ENCODE measurements at places on chromosomes 2 and 18.

DNA sequence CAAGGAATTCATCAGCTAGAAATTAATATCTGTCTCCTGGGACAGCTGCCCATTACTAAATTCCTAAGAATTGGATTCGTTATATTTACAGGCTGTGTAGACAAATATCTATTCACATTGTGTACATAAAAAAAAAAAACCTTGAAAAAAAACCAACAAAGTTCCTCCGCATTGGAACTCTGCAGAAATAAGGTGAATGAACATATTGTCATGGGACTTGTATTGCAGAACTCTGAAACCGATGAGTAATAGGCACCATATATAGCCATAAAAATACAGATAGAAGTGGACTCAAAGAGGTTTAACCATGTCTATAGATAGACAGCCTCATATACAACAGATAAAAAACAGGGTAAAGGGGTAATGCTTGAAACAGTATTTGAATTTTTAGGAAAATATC lies 909.9 kb upstream of the CHAC2 start:
- DNase-seq: no peak

- DNase-seq: no peak
Measured at GRCh38 chr2:151878655-151879563, 50.7 kb upstream of the ARL5A start.

GRCh38 chr18:43961722-43962121 lies 684.4 kb upstream of the SYT4 start:
- no peak for DNase-seq

- no peak for DNase-seq
Measured at GRCh38 chr2:178142274-178143065, 30.2 kb downstream of the RBM45 start.

DNA sequence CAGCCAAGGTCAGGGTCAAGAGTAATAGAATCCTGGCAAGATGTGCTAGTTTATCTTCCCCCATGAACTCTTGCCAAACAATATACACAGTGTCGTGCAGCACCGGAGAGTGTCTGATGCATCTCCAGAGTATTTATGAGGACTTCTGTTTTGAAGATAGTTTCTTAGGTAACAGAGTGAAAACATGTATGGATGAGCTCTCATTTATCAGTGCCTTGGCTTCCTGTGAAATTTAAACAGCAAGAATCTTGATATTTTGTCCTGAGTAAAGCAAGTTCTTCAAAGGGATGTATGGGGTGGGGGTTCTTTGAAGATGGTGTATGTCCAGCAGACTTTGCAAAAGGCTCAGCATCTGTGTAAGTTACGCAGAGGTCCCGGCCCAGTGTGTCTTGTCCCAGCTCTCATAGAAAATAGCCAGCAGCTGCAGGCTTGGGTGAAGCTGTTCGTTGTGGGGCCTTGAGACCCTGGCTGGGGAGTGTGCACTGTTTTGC lies 361.0 kb upstream of the NT5C1B start:
- no peak for DNase-seq

DNA sequence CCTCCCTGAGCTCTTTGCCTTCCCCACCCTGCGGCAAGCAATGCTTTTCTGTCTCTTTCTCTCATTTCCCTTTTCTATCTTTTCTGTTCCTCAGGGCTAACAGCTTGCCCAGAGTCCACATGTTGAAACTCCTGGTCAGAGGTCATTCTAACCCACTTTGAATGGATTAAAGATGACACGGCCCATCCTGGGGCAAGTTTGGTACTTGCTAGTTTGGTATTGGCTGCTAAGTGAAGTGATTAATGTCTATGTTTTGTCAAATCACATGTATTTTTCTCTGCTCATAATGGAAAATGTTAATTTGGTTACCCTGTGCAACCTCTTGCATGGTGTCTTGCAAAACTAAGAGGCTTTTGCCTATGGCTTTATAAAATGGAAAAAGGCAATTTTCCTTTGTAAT lies 960.2 kb downstream of the CNTNAP5 start:
- no peak for DNase-seq

DNA sequence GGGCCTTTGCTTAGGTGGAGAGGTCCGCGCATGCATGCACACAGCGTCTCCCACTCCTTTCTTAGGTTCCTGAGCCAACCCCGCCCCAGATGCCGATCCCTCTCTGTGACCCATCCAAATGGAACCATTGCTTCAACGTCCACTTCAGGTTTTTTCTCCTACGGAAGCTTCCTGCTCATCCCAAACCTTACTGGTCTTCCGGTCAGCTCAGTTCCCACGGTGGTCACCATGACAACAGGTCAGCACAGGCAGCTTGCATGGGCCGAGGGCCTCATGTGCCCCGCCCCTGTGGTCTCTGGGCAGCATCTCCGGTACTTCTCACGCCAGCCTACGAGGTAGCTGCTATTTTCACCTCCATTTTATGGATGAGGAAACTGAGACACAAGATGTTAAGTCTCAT lies 163.7 kb downstream of the SOCS6 start:
- DNase-seq: no peak

DNA sequence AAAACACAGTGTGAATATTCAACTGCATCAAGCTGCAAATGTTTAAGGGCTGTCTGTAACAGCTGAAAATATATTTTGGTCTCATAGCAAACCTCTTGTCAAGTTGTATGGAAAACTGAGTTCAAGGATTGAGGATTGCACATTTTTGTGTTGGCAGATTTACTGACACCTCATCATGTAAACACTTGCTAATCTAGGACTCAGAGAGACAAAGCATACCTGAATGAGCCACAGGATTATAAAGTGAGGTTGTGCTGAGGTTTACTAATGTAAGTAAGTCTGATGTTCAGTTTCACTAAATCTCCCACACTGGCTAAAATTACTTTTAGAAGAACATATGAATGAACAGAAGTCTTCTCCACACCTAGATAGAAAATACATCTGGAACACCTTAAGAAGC lies 1993.1 kb upstream of the CELF4 start:
- no peak for DNase-seq

DNA sequence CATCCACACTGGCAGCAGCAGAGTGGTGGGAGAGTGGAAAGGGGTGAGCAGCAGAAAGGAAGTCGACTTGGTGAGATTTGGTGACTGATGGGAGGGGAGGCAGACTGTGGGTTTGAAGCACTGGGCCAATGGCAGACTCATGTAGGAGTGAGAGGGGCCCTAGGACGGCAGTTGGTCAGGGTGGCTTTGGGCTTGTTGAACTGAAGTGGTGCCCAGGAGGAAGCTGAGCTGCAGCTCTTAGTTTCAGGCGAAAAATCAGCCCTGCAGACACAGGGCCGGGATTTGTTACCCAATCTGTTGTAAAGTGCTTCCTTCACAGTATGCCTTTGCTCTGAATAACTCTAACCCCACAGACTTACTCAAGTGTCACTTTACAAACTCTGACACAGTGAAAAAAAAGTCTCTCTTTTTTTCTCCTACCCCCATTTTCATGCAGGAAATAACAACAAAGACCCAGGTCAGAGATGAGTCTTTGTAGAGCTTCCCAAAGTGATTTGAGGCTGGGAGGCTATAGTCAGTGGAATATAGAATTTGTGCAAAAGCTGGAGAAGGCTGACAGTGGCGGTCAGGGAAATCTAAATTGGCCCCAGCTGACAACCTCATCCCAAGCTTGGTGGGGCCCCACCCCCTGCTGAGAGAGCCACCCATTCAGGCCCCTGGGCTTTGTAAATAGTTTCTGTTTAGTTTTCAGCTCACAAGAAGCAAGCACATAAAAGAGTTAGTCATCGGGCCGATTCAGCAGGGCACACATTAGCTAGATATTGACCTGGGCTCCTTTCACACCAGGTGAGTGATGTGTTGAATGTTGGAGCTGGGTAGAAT lies 226.9 kb downstream of the VAPA start:
- no peak for DNase-seq

GRCh38 chr2:201258666-201259615 lies 1.4 kb upstream of the CASP8 start:
- DNase-seq: no peak

DNA sequence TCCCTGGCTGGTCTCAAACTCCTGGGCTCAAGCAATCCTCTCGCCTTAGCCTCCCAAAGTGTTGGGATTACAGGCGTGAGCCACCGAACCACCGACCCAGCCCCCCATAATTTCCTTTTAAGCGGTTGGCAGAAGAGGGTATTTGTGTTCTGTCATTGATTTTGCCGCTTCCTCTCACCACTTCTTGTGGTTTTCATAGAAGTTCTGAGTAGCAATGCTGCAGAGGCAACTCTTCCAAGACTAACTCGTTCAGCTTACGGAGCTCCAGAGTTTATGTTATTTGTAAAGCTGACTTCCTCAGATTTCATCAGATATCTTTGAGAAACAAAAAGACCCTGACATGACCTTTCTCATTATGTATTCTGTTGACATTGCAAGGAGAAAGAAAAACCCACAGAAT lies 261.4 kb upstream of the KCNJ3 start:
- no peak for DNase-seq

DNA sequence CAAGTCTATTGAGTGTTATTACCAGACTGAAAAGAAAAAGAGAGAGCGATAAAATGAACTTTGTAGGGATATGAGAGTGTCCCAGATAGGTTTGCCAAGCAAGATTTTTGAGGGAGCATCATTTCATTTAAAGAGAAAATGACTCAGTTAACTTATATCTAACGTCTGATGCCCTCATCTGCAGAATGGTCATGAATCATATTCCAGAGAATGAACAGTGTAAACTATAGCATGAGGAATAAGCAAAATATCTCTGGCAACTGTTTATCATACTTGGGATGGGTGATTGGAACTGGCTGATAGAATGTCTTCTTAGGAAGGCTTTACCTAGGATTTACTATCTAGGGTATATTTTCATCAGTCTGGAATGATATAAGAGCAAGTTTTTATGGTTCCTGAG lies 289.4 kb downstream of the CMPK2 start:
- DNase-seq: no peak

DNA sequence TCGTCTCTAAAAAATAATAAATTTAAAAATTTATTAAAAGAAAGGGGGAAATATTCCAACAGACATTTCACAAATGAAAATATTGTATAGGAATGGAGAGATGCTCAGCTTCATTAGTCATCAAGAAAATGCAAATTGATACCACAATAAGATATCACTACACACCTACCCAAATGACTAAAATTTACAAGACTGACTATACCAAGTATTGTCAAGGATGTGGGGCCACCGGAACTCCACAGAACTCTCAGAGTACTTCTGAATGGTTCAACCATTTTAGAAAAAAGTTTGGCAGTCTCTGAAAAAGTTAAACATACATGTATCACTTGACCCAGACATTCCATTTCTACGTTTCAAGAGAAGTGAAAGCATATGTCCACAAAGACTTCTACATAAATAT lies 163.4 kb downstream of the EHBP1 start:
- DNase-seq: peak; percentile 6

GRCh38 chr2:175855794-175856453 lies 146.1 kb downstream of the LNPK start:
- no peak for DNase-seq

- DNase-seq: no peak
Measured at GRCh38 chr2:38016219-38016618, 59.7 kb downstream of the CYP1B1 start.

DNA sequence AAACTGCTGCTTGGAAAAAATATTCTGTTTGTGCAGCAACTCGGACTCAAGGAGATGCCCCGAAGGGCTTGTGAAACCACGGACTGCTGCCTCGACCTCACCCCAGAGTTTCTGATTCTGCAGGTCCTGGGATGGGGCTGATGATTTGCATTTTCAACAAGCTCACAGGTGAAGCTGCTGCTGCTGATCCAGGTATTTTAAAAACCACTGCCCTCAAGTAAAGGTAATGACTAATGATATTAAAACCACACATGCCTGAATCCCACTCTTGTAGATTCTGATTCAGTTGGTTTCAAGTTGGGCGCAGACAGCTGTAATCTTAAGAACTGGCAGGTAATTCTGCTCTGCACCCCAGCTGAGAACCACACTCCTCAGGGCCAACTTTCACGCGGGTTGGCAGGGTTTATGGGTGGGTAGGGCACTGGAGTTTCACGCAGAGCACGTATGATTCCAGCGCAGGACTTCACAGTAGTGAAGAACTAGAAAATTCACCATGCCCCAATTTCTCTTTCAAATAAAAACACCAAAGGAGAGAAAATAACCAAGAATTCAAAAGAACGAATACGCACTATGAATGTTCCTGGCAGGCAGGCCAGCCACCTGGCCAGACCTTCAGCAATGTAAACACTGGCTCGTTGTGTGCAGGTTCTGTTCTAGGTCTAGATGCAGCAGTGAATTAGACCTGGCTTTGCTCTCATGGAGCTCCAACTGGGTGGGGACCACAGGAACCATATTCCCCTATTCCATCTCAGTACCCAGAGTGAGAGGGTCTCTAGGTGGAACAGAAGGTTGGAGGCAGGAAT lies 74.6 kb upstream of the ZFP36L2 start:
- no peak for DNase-seq

GRCh38 chr18:73511771-73512503 lies 635.7 kb downstream of the FBXO15 start:
- no peak for DNase-seq

DNA sequence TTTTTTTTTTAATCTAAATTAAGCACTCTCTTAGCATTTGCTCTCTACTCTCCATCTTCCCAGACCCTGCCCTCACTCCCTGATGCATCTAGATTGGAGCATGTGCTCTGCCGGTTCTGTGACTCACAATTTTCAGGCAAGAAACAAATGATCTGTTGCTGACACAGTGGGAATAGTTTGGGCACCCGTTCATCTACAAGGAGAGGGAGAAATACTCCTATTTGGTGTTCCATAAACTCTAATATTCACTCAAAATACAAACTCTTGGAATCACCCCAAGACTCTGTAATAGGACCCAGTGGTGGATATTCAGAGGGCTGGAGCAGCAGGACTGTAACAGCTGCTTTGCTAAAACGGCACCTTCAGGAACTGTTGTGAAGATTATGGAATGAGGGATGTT lies 37.1 kb upstream of the LINC00305 start:
- DNase-seq: no peak

DNA sequence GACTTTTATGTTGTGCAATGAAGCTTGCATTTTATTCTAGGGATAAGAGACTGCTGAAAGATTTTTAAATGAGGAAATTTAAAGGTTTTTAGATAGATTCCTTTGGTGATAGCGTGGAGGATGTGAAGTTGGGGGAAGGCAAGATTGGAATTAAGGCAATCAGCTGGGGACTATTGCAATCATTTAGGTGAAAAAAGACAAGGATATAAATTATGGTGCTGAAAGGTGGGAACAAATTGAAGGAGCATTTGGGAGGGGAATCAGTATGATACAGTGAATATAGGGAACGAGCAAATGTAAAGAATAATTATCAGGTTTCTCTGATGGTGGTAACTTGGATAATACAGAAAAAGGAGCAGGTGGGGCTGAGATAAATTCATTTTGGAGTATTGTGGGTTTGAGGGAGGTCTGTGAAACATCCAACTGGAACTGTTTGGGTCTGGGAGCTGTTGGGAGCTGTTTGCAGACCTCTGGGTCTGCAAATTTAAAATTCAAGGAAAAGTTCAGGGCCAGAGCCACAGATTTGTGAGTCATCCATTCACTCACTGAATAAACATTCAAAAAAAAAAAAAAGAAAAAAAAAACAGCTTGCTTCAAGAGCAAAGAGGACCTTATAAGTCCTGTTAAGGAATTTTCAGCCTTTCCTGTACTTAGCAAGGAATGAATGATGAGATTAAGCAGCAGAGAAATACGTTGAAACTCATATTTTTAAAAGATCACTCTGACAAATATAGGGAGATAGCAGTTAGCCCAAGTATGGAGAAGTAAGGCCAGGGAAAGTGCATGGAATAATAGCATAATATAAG lies 257.5 kb upstream of the FN1 start:
- DNase-seq: no peak

GRCh38 chr2:28748941-28749340 lies 2.7 kb upstream of the PPP1CB start:
- no peak for DNase-seq
